ENCODE measurements at places on chromosomes 6 and 20.

DNA sequence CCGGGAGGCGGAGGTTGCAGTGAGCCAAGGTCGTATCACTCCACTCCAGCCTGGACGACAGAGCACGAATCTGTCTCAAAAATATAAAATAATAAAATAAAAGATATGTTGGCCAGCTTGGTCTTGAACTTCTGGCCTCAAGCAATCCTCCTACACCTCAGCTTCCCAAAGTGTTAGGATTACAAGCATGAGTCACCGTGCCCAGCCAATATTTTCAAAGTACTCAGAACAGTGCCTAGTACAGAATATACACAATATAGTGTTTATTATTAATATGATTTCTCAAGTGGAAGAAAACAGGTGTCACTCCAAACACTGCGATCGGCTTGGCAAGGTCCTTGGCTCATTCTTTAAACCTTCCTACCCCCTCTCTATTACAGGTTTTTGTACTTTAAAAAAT lies 3.1 kb downstream of the FAM210B start:
- no peak for DNase-seq

DNA sequence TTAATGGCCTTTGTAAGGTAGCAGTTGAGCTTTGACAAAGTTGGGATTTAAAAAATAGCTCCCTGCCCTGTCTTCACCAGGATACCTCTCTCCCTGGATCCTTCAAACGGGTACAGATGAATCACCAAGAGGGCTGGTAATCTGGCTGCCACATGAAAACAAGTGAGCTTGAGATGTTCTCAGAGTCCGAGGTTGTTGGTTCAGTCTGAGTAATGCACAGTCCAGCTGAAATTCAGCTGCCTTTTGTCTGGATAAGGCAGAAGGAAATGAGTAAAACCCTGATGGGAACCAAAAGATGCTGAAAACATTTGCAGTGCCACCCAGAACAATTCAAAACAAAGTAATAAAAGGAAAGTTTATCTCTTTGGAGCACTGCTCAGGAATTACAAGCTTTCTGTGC lies 86.8 kb downstream of the GJA1 start:
- no peak for DNase-seq

- DNase-seq = no peak
These were observed 242.9 kb downstream of the KHDRBS2 start for GRCh38 chr6:62043084-62043483.

- DNase-seq = peak; percentile 66
These were observed 74.1 kb downstream of the LAMA4 start for GRCh38 chr6:112180095-112180820.
